Lower lobe of right lung (tissue), 2 donors: ENCODE measurements at places on chromosomes 12 and 14. TPM values are rescaled to one million over a fixed set of nuclear protein-coding genes. Genes with fewer than 3 reads are reported as not detected.

The SLC22A17 gene
- total RNA-seq, result 10.6 TPM

DNA sequence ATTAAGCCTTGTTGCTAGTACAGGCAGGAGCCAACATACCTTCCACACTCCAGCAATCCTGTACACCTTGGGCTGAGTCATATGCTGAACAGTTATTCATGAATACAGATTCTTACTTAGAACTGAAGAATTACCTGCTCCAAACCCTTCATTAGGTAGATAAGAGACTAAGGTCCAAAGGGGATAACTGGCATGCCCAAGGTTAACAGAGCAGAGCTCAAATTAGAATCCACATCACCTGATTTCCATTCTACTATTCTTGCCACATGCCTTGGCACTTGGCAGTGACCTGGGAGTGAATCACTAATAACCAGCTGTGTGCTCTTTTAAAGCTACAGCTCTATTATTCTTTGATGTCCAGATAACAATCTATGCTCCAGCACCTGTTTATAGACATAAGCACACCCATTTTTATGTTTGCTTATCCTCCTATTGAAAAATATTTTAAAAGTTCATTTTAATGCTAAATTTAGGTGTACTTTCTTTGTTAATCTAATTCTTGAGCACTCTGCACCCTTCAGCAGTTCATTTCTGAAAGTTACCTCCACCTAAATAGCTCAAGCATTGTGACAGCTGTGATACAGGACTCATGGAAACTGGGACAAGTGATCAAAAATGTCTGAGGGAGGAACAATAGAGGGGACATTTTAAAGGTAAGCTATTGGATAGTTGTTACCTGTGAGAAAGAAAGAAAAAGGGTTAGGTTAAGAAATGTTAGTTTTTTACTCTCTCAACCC lies 19.4 kb downstream of the LPCAT3 start:
- no peak for DNase-seq
- no peak overlapping the region for H3K4me3 ChIP-seq
- peaks cover 7% of the 10 kb centered on the region for H3K4me1 ChIP-seq
- H3K27ac ChIP-seq, result no peak overlapping the region
- peaks cover 24% of the 10 kb centered on the region for H3K36me3 ChIP-seq
- H3K27me3 ChIP-seq, result no peaks in the 10 kb centered on the region

The NPFF gene
- not detected for total RNA-seq

- peak overlapping the region; percentile 19 for H3K27ac ChIP-seq
- H3K27me3 ChIP-seq, result no peaks in the 10 kb centered on the region
- no peaks in the 10 kb centered on the region for H3K36me3 ChIP-seq
- H3K4me3 ChIP-seq, result no peak overlapping the region
- peaks cover 57% of the 10 kb centered on the region for H3K4me1 ChIP-seq
Measured at GRCh38 chr14:91348845-91349465, 68.7 kb downstream of the CCDC88C start.

DNA sequence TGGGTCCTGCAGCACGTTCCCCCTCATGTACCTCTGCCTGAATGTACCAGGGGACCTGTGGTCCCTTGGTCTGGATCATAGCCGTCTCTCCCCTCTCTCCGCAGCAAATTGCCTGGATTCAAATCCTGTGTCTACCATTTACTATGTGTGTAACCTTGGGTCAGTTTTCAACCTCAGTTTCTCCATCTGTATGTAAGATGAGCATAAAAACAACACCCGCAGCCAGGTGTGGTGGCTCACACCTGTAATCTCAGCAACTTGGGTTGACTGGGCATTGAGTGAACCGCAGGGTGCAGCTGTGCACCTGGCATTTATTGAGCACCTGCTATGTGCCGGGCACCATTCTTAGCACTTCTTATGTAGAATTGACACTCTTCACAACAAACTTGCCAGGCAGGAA lies 14.1 kb downstream of the CYP46A1 start:
- no peaks in the 10 kb centered on the region for H3K4me1 ChIP-seq
- H3K4me3 ChIP-seq, result no peak overlapping the region
- H3K27me3 ChIP-seq, result no peaks in the 10 kb centered on the region
- no peak overlapping the region for H3K27ac ChIP-seq
- no peaks in the 10 kb centered on the region for H3K36me3 ChIP-seq
- no peak for DNase-seq

The SUSD6 gene
- total RNA-seq, result 80.1 TPM

DNA sequence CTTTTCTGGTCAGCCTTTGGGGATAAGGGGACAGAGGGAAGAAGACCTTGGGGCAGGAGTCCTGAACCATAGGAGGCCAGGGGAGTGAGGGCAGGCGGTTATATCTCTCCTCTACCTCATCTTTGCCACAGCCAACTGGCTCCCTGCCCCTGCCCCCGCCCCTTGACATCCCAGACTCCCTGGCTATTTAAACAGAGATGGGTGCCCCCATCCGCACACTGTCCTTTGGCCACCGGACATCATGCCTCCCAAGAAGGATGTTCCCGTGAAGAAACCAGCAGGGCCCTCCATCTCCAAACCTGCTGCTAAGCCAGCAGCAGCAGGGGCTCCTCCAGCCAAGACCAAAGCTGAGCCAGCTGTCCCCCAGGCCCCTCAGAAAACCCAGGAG lies 1.3 kb downstream of the MYL6B start:
- H3K27me3 ChIP-seq, result no peaks in the 10 kb centered on the region
- peaks cover 30% of the 10 kb centered on the region for H3K4me1 ChIP-seq
- no peak for DNase-seq
- H3K27ac ChIP-seq, result no peak overlapping the region

DNA sequence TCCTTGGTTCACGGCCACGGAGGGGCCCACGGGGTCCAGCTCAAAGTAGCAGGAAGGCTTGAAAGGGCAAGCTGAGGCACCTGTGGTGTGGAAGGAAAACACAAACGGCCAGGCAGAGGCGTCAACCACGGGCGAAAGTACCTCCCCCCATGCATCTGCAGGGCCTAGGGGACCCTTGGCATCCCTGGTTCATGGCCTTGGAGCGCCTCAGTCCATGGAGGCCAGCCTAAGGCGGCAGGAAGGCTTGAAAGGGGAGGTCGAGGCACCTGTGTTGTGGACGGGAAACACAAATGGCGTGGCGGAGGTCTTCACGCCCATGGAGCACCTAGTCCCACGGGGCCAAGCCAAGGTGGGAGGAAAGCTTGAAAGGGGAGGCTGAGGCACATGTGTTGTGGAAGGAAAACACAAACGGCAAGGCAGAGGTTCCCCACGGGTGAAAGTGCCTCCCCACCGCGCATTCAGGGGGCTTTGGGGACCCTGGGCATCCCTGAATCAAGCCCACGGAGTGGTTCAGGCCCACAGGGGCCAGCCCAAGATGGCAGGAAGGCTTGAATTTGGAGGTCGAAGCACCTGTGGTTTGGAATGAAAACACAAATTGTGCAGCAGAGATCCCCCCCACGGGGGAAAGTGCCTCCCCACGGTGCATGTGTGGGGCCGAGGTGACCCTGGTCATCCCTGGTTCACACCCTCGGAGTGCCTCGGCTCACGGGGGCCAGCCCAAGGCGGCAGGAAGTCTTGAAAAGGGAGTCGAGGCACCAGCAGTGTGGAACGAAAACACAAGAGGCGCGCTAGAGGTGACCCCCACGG lies 380.8 kb downstream of the ALG10 start:
- no peak overlapping the region for H3K27ac ChIP-seq
- no peaks in the 10 kb centered on the region for H3K36me3 ChIP-seq
- no peak overlapping the region for H3K4me3 ChIP-seq
- H3K4me1 ChIP-seq, result no peaks in the 10 kb centered on the region

DNA sequence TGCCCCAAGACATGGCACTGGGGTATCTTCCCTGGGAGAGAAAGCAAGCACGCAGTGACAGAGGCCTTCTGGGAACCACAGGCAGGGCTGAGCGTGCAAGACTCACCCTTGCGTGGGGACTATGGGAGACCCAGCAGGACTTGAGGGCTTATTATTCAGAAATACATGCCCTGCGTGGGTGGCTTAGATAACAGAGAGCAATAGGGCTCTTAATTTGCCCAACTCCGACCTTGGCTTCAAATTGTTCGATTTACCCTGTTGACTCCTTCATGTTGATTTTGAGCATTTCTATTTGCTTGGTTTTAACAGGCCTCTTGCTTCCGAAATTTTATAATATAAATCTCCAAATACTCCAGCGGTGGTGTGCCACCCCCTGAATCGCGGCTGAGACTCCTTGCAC lies 5.1 kb upstream of the SERPINA1 start:
- H3K27me3 ChIP-seq, result no peaks in the 10 kb centered on the region
- DNase-seq, result no peak
- H3K4me1 ChIP-seq, result peaks cover 66% of the 10 kb centered on the region
- H3K36me3 ChIP-seq, result no peaks in the 10 kb centered on the region
- H3K27ac ChIP-seq, result peak overlapping the region; percentile 73
- no peak overlapping the region for H3K4me3 ChIP-seq

DNA sequence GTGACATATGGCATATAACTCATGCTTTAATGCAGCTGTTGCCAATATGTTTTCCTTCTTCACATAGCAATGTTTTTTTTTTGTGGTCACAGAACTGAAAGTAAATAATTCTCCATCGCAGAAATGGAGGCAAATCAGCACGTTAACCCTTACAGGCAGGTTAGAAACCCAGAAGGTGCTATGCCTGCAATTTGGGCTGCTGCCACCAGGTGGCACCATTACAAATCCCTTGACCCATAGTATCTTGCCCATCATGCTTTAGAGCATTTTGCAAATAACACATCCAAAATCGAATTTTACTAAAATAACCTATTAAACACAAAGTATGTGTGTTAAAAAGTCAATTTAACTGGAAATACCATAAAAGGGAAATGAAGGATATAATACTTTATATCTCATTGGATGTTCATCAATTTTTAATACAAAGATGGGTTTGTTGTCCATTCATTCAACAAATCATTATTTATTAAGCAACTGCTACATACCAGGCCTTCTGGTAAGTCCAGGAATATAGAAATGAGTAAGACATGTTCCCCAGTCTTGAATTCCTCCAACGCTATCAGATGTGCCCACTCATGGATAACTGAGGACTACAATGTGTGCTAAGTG lies 340.1 kb downstream of the GLT1D1 start:
- DNase-seq, result no peak
- no peaks in the 10 kb centered on the region for H3K4me1 ChIP-seq
- H3K4me3 ChIP-seq, result no peak overlapping the region
- no peak overlapping the region for H3K27ac ChIP-seq
- no peaks in the 10 kb centered on the region for H3K36me3 ChIP-seq

- H3K4me1 ChIP-seq, result peaks cover 54% of the 10 kb centered on the region
- H3K27ac ChIP-seq, result no peak overlapping the region
- H3K27me3 ChIP-seq, result peaks cover 59% of the 10 kb centered on the region
- no peak overlapping the region for H3K4me3 ChIP-seq
Measured at GRCh38 chr12:51867371-51867770, 18.9 kb upstream of the FIGNL2 start.

The POTEG gene
- not detected for total RNA-seq
